ENCODE measurements at places on chromosomes 12 and 14.

- DNase-seq, result no peak
These were observed 90.9 kb downstream of the TMEM121 start for GRCh38 chr14:105617201-105617777.

- no peak for DNase-seq
These were observed 3.0 kb downstream of the SELPLG start for GRCh38 chr12:108630481-108631207.

DNA sequence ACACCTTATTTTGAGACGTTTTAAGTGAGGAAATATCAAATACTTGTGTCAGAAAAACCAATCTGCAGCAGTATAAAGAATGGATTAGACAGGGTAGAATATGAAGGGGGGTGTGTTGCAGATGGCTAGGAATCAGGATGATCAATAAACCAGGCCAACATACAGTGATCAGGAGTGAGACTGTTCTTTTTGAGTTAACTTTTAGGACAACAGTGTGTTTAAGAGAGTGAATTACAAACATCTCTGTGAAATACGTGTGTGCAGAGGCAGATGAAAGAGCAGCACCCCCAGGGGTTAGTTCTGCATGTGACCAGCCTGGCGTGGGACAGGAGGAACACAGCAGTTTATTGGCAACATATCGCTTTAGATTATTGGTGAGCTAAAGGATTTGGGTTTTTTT is 10.6 kb upstream of the NRDE2 start:
- DNase-seq, result no peak

- no peak for DNase-seq
These were observed 338.4 kb downstream of the ADAMTS20 start for GRCh38 chr12:43213608-43214007.

DNA sequence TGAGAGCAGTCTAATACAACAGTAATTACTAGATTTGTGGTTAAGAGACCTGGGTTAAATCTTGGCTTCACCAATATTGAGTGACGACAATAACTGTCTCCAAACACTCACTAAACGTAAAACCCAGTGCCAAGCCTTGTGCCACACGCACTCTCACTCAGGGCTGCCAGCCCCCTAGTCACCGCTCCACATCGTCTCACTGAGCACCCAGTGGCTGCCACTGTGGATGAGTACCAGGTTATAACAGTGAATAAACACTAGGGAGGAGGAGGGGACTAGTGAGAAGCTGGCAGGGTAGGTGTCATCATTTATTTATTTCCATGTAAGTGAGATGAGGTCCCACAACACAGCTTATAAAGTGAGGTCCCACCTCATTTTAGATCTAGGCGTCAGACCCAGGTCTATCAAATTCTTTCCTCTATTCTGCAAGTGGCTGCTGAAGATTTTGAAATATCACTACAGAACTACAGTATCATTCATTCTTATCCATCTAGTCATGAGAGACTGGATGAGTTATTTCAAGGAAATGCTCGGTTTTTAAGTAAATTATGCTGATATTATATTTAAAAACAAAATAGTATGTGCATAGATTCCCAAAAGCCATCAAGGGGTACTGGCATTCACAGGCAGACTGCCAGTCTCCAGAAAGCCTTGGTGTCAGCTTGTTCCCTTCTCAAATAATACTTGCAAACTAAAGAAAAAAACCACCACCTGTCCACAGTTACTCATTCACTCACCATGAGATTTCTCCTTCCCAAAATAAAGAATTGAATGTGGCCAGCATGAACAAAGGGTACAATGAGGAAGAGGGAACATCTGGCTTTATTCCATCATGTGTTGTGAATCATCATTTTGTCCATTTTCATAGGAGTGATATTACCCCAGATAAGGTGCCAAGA is 84.0 kb downstream of the PTPN21 start:
- DNase-seq, result no peak

DNA sequence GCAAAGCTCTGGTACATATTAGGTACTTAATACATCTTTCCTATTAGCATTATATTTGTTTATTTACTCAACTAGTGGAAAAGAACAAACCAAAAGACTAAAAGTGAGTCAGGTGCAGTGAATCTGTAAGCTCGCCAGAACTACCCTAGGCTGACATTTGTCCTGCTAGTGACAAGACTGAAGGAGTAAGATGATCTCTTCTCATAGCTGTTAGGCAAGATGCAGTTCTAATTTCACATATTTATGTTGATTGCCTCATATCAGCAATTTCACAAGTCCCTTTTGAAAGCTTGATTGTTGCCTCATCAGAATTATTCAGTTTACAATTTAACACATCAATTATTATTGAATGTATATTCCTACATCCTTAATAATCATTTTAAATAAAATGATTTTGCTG is 293.0 kb upstream of the NAV3 start:
- DNase-seq, result no peak

- no peak for DNase-seq
These were observed 28.2 kb downstream of the DAD1 start for GRCh38 chr14:22560662-22561365.

DNA sequence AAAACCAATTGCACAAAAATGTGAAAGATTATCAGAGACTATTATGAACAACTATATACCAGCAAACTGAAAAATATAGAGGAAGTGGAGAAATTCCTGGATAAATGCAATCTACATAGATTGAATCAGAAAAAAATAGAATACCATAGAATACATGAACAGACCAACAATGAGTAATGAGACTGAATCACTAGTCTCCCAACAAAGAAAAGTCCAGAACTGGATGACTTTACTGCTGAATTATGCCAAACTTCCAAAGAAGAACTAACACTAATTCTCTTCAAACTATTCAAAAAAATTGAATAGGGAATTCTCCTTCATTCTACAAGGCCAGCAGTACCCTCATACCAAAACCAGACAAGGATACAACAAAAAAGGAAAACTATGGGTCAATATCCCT is 60.6 kb downstream of the GUCY2C start:
- no peak for DNase-seq

DNA sequence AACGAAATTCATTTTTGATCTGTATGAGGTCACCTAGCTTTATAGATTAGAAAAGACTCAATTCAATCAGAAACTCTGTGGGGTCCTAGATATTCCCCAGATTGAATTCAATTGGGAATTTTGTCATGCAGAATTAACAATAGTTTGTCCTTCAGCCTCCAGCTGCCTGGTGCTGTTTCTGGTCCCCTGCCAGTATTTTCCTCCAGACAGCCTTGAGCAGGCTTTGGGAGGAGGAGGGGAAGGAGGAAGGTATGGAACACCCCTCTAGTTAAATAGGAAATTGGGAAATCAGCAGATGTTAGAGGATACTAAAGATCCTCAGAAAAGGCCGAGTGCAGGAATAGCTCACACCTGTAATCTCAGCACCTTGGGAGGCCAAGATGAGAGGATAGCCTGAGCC is 10.6 kb downstream of the GRIP1 start:
- no peak for DNase-seq

GRCh38 chr14:22656226-22656625 is 12.1 kb upstream of the OR6J1 start:
- no peak for DNase-seq

DNA sequence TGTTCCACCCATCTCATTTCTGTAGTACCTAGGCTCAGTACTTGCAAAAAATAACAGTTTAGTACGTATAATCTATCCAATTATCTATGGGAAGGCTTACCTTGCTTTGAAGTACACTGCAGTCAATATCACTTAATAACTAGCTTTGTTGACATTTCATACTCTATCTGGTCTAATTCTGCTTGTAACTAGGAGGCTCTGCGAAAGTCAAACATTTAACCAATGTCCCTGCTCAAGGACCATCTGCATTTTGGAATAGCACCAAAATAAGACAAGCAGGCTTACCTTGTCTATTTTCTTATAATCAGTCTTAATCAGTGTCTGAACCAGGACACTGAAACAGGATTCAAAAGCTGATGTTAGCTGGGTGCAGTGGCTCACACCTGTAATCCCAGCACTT is 39.9 kb downstream of the SLC25A47 start:
- DNase-seq, result no peak

DNA sequence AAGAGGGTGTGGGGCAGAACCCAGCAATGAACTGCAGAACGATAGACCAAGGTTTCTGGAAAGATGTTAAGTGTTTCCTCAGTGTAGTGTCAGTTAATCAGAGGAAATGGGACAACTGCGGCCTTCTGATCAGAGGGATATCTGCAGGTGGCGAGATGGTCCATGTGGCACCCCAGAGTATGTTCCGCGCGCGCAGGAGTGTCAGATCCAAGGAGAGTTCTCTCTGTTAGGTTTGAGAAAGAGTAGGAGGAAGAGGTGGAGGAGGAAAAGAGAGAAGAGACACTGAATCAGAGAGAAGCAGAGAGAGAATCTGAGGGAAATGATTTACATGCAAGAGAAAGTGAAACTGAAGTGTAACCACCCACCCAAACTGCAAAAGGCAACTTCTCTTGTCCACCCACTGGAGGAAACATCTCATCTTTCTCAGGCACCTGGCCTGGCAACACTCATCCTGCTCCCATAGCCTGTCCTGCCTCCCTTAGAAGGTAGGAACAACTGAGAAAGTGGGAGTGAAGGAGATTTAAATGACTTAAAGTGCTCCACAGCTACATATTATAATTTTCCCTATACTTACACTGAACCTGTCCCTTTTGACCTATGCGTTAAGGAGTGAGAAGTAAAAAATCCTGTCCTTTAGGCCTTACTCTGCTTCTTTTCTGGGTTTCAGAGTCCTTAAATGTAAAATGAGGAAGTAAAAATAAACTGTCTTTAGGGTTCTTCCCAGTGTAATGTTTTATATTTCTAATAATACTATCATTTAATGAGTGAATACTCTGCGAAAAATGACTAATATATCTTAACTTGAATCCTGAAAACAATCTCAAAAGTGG is 6.8 kb upstream of the TESPA1 start:
- DNase-seq, result no peak

Measured in right lobe of liver (tissue), 6 donors.